ENCODE measurements at places on chromosomes 1 and 21. TPM values are rescaled to one million over a fixed set of nuclear protein-coding genes. Genes with fewer than 3 reads are reported as not detected.
A peak's percentile ranks its signal among the peaks of the same experiment; 100 is the strongest.

CLCNKA gene
- total RNA-seq: not detected

DNA sequence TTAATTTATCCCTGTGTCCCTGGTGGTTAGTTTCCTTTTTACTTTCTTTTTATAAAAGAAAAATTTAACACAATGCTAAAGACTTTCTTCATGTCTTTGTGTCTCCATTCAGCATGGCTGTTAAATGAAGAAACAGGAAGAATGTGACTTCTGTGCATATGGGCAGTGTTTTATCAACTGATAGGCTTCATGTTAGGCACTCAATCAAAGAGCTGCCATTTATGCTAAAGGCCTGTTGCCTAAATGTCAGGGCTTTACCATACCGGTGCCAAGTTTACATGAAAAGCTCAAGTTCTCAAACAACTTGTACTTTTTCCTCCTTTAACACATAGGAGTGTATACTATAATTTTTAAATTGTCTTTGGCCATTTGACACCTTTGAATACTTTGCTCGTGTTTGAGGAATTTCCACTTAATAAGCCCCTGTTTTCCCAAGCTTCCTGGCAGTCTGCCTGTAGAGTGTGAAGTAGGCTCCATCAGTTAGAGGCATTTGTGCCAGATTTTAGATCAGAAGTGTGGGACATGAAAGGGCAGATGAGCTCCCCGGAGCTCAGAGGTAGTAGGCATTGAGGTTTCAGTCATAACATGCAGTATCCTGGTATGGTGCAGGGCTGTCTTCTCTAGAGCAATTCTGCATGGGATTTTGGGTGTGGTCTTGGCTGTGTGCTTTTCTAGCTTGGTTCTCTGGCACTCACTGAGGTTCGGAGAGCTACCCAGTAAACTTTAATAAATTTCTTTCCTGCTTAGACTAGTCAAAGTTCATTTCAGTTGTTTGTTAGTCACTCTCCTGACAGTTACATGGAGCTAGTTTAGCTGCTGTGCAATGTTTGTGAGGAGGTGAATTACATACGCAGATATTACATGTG is 119.0 kb downstream of the LEPR start:
- no peak for DNase-seq

DNA sequence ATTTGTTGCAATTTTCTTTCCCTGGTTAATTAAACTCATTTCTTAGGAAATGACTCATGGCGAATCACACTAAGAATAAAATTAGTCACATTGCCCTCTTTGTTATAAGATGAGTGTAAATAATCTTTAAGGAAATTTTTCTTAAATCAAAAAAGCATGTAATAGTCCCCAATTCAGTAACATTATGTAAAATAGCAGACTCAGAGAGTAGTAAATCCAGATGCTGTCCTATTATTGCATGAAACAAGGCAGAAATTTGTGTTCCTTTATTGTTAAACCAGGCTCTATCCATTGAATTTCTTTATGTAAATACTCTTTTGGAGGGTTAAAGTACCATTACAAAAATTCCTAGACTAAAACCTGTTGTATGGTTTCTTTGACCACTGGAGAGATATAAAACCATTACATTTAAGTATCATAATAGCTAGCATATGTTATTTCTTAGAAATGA is 154.5 kb upstream of the C1orf87 start:
- DNase-seq: no peak

KDM5B gene
- total RNA-seq: 64.6 TPM

DNA sequence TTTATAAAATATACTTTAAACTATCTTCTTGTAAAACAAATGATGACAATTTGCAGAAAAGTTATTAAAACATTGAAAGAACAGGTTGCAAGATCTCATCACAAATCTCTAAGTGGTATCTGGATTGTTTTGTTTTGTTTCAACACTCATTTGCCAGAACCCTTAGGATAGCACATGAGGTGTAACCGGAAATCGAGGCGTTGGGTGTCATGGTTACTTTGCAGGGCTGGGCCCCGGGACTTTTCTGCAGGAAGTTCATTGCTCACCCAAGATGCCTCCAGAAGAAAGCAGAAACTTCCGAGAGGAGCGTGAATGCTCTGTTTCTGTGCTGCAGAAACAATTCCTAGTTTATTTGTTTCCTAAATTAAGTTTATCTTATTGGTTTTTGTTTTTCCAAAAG is 2.5 kb downstream of the DISC1 start:
- DNase-seq: peak; percentile 56

LEFTY1 gene
- total RNA-seq: 0.55 TPM

- DNase-seq: peak; percentile 54
These were observed 474.5 kb downstream of the PTPRC start for GRCh38 chr1:199113265-199113869.

JAM2 gene
- total RNA-seq: not detected

GRCh38 chr1:80225510-80225909 is 1219.0 kb upstream of the ADGRL4 start:
- no peak for DNase-seq

CA6 gene
- not detected for total RNA-seq

Measured in CD4-positive, alpha-beta memory T cell (primary cell).